ENCODE measurements at places on chromosomes 6 and 20.

GRCh38 chr20:31907046-31907445 is 36.6 kb downstream of the TTLL9 start:
- no peak for DNase-seq

DNA sequence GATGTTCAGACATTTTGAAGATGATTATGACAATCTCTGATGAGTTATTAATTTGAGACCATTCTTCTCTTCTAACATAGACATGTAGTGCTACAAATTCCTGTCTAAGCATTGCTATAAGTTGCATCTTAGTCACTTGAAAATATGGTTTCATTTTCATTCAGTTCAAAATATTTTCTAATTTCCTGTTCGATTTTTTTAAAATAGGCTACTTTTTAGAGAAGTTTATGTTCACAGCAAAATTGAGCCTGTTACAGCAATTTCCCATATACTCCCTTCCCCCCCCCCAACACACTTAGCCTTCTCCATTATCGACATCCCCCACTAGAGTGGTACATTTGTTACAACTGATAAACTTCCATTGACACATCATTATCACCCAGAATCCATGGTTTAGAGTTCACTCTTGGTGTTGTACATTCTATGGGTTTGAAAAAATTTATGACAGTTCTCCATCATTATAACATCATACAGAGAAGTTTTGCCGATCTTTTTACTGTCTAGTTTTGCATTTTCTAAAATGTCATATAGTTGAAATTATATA is 31.2 kb downstream of the PLAGL1 start:
- no peak for DNase-seq

GRCh38 chr6:56096946-56097621 is 150.3 kb downstream of the COL21A1 start:
- no peak for DNase-seq

DNA sequence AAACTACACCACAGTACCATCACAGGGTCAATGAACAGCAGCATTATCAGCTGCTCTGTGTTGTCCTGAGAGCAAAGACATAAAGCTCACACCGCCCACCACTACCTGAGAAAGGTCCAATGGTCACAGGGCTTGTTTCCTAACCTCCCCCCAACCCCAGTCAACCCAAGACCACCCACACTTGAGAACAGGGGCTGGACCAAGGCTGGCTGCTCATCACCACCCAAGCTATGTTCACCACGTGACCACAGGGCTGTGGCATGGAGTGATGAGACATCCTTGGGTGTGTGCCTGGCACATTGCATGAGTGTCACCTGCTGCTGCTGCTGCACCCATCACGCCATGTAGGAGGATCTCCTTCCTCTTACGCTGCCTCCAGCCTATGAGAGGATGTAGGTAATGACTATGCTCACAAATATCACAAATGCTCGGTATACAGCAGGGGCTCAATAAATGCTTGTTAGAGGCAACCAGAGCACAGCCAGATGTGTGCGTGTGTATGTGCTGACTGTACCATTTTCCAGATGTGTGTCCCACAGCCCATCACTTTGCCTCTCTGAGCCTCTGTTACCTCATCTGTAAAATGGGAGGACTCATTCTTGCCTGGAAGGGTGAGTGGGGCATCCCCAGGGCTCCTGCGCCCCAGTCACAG is 23.3 kb upstream of the SIRPA start:
- no peak for DNase-seq

- no peak for DNase-seq
Observed at GRCh38 chr20:60402189-60403058, 444.2 kb downstream of the CDH26 start.

- DNase-seq, result no peak
Observed at GRCh38 chr6:7142918-7143475, 35.2 kb downstream of the RREB1 start.

- DNase-seq, result no peak
Observed at GRCh38 chr20:43560974-43561373, 2.1 kb downstream of the SGK2 start.

GRCh38 chr6:78489874-78490273 is 377.5 kb upstream of the IRAK1BP1 start:
- DNase-seq, result no peak

- no peak for DNase-seq
Observed at GRCh38 chr6:126437205-126437604, 97.3 kb downstream of the CENPW start.

GRCh38 chr6:150866147-150866990 is 867 bp downstream of the MTHFD1L start:
- DNase-seq, result peak; percentile 51

Measured in activated CD8-positive, alpha-beta memory T cell treated with anti-CD3 and anti-CD28 coated beads for 48 hours (primary cell).